ENCODE measurements at places on chromosomes 7 and 10. TPM values are rescaled to one million over a fixed set of nuclear protein-coding genes. Genes with fewer than 3 reads are reported as not detected.
A peak's percentile ranks its signal among the peaks of the same experiment; 100 is the strongest.

The CYP2C8 gene
- total RNA-seq, result not detected

GRCh38 chr10:26931223-26931622, 70.5 kb upstream of the ABI1 start:
- DNase-seq, result no peak

GRCh38 chr7:4738711-4739527, 36.5 kb upstream of the AP5Z1 start:
- peak; percentile 96 for DNase-seq

- no peak for DNase-seq
Observed at GRCh38 chr10:12679636-12680035, 321.9 kb downstream of the CCDC3 start.

The GJD4 gene
- not detected for total RNA-seq

GRCh38 chr10:3719024-3719843, 65.8 kb downstream of the KLF6 start:
- DNase-seq, result no peak

The ASB10 gene
- total RNA-seq, result not detected

The CYCS gene
- 351 TPM for total RNA-seq

DNA sequence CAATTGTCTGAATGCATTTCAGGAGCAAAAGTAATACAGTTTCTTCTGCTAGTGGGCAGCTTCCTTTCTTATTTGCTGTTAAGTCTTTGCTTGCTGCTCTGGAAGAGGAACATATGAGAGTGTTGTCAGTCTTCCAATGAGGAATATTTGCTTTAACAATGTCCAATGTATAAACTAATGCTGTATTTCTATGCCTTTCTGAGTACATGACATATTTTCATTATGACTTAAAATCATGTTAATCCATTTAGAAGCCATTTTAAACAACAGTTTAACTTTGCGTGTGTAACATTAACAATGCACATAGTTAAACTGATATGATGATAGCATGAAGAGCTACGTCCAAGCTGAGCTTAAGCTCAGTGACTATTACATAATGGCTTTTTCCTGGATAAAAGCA, 933.4 kb upstream of the GHITM start:
- no peak for DNase-seq

GRCh38 chr10:82968533-82968932, 1093.5 kb downstream of the NRG3 start:
- no peak for DNase-seq

DNA sequence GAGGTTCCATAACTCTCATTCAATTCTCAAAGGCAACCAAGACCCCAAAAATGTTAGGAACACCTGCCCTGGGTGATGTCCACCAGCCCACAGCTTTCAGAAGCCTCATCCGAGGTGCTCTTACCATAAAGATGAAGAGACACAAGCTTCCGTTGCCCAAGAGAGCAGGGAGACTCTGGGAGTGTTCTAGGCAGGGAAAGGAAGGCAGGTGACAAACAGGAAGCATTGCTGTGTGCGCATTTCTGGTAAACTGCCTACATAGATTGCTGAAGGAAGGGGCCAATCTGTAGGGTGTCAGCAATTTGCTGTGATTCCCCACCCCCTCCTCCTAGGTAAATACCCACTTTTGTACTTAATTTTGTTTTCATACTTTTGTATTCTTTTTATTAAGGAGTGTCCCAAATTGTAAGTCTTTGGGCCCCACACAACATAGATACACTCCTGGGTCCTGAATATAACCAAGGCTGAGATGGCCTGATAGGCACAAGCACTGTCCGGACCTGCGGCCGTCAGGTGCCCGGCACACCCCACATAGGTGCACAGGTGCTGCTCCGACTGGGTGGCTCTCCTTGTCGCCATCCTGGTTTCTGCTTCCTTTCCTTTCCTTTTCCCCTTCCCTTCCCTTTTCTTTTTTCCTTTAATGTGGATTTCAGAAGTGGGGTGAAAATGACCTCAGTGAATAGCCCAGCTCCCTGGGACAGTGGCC, 51.4 kb upstream of the SMNDC1 start:
- no peak for DNase-seq
